Uterine smooth muscle cell (primary cell): ENCODE measurements at places on chromosomes 7 and 10. TPM values are rescaled to one million over a fixed set of nuclear protein-coding genes. Genes with fewer than 3 reads are reported as not detected.

Gene ZNF804B
- not detected in 2 replicates for total RNA-seq

Gene TUBB8
- not detected in 2 replicates for total RNA-seq

Gene TMEM229A
- not detected in 2 replicates for total RNA-seq

Gene MAGI2
- 15.9 and 29.1 TPM in 2 replicates for total RNA-seq

Gene ARMH3
- 10.7 and 13.2 TPM in 2 replicates for total RNA-seq

Gene CAMK2B
- total RNA-seq, result under 0.01 TPM in 1 of 2 replicates, not detected in the other

Gene ABCC2
- total RNA-seq, result 0.55 and 0.75 TPM in 2 replicates

Gene NXPH1
- not detected in 2 replicates for total RNA-seq

Gene CPXM2
- total RNA-seq, result under 0.01 TPM in 1 of 2 replicates, not detected in the other

Gene FLNC
- 286 and 354 TPM in 2 replicates for total RNA-seq

Gene ELFN1
- total RNA-seq, result 0.77 and 1.2 TPM in 2 replicates

Gene SLC26A5
- total RNA-seq, result not detected in 2 replicates

Gene MMD2
- total RNA-seq, result not detected in 2 replicates

Gene FXYD4
- total RNA-seq, result not detected in 2 replicates

Gene CCDC172
- total RNA-seq, result not detected in 2 replicates
